GM13977 (cell line): ENCODE measurements at places on chromosomes 4 and X.

DNA sequence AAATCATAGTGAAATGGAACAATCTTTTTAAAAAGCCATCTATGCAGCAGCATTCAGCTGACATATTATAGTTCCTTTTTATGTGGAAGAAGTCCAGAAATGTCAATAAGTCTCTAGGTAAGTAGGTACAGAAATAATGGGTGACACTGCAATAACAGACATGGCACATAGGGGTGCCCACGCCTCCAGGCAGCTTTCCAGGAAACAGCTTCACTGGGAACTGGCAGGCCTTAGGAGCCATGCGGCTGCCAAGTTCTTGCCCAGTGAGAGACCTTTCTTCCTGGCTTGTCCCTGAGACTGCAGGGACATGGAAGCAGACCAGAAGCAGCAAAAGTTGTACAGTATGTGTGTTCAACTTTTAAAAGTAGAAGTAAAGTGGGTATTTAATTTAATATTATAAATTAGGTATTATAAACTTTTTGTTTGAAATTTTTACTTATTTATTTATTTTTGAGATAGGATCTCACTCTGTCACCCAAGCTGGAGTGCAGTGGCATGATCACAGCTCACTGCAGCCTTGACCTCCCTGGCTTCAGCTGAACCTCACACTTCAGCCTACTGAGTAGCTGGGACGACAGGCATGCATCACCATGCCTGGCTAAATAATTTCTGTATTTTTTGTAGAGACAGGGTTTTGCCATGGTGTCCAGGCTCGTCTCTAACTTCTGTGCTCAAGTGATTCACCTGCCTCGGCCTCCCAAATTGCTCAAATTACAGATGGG, 12.1 kb upstream of the ETNPPL start:
- no peak for DNase-seq

DNA sequence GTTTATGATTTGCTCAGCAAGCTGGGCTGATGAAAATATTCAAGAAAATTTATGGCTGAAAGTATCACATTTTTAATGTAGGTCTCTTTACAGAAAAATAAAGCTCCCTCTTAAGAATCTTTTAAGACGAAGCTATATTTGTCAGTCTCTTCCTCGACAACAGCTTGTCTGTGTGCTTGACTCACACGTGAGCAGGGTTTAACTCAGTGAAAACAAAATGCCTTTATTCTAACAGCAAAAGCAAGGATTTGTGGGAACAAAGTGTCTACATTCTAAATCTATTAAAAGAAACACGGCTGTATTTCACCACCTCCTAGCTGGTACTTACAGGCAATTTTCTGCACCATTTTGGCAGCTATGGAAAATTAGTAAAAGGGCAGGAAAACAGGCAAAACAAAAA, 75.5 kb downstream of the NYX start:
- DNase-seq, result no peak

DNA sequence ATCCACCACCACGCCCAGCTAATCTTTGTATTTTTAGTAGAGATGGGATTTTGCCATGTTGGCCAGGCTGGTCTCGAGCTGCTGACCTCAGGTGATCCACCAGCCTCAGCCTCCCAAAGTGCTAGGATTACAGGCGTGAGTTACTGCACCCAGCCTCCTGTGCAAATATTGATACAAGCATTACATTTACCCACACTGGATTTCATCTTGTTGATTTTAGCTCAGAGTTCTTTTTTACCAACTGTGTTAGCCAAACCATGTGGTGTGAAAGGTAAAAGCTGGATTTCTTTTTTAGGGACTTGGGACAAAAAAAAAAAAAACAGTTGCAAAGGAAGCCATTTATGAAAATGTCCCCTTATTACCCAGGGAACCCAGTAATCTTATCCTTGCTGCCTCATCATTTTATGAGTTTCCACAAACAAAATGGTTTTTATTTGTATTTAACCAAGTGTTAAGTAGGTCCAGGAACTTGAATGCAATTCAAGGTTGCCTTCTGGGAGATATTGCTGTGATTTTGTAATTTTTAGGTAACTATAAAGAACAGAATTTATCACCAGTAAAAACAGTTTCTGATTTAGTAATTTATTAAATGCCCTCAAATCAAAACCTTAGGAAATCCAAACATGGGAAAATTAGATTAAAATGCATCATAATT, 202.5 kb downstream of the PALLD start:
- DNase-seq, result no peak

DNA sequence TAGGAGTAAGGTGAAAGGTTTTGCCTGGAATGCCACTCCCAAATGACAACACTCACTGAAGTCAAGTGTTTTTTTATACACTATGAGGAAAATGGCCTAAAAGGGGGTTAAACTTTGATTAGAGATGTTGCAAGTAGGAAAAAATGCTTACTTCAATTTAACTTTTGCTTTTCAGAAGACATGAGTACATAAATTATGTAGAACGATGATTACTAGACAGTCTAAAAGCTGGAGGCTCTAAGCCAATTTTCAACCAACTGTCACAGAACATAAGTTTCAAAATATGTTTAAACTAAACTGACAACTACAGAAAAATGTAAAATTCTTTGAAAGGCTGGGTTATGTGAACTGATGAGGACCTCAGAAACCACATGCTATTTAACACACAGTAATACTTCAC, 83.4 kb downstream of the SHISA3 start:
- DNase-seq, result no peak

GRCh38 chr4:186104890-186105646, 564 bp downstream of the FAM149A start:
- DNase-seq, result peak; percentile 37

DNA sequence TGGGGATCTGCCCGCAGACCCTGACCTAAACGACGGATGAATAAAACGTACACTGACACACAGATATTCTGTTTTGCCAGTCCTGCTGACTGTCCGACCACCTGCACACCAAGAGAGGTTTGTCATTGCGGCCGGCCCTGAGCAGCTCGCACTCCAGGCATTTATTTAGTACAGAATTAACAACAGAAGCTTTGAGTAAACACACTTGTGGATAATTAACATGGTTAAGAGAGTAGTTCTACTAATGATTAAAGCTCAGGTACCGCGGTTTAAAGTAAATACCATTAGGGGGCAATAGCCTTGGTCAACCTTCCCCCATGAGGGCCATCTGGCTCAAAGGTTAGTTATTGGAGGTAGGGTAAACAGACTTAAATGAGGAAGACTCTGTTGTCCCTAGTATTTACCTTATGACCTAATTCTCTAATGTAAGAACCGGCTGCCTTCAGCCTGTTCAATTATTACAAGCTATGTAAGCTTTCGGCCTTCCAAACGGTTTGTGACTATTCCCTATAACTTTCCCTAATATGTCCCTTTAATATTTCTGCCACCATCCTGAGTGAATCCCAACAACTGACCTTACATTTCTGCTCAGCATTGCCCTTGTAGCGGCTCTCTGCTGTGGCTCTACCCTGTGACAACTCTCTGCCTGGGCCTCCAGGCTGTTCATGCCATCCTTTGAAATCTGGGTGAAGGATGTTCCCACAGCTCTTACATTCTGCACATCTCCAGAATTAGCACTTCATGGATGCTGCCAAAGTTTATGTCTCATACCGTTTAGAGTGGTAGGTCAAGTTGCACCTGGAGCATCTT, 46.9 kb upstream of the SYTL5 start:
- DNase-seq, result no peak

DNA sequence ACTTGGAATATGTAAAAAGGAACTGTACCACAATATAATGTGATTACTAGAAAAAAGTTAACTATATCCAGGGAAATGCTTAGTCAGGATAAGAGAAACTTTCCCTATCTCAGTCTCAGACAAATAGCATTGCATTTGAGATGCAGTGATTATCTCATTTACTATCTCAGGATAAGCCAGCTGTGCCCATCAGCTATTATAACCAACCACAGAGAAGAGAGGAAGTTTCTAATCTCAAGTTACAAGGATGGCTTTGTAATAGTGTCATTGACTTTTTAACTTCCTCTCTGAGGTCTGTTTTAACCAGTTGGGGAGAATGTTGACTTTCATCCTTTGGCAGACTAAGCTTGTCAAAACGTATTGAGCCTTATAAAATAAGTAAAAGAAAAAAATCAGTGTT, 56.5 kb downstream of the SNX25 start:
- peak; percentile 20 for DNase-seq

DNA sequence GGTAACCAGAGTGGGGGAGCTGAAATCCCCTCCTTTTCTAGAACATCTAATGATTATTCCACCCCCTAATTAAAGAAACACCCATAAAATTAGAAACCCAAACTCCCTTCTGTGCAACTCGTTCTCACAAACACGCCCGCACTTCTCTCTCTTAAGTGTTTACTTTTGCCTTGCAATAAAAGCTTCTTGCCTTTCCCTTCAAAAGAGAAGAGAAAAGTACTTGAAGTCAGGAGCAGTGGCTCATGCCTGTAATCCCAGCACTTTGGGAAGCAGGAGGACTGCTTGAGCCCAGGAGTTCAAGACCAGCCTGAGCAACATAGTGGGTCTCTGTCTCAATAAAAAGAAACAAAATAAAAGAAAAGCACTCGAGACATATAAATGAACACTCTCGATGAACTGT, 3.6 kb upstream of the GPR173 start:
- no peak for DNase-seq

- no peak for DNase-seq
Observed at GRCh38 chr4:150090836-150091235, 12.6 kb downstream of the DCLK2 start.

GRCh38 chr4:2757426-2757825, 1.3 kb upstream of the TNIP2 start:
- DNase-seq, result no peak

DNA sequence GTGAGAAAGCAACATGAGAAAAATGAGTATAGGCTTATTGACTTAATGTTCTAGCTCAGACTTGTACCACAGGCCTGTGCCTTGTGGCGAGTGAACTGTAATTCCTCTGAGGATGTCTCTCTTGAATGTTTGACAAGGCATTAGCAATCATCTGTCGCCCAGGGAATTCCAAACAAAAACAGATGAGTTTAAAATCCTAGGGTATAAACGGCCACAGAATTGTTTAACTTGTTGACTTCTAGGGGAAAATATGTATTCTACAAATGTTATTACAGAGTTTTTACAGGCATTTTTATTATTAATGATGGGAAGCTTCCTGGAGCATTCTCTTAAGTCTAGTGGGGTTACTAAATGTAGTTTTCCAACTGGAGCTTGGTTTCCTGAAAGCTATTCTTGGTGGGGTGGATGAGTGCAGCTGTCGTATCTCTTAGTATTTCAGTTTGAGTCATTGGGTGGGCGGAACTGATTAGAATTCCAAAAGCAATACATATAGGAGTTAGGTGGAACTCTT, 40.6 kb downstream of the ARHGAP10 start:
- DNase-seq, result no peak

GRCh38 chrX:9286234-9286633, 178.6 kb upstream of the TBL1X start:
- DNase-seq, result no peak

DNA sequence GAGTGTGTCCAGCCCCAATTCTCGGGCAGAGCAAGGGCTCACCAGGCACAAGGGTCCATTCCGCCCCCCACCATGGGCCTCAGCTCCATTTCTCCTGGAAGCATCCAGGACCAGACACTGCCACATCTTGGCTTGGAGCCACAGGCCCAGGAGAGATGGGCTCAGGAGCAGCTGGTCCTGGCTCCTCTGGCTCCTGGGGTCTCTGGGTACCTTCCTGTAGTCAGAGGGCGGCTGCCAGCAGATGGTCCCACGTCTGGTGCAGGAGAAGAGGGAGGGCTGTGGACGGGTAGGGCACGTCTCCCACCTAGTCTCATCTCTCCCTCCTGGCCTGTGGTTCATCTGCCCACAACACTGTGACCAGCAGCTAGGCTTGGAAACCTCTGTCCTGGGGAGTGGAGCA, 8.0 kb downstream of the ATP2B3 start:
- no peak for DNase-seq

DNA sequence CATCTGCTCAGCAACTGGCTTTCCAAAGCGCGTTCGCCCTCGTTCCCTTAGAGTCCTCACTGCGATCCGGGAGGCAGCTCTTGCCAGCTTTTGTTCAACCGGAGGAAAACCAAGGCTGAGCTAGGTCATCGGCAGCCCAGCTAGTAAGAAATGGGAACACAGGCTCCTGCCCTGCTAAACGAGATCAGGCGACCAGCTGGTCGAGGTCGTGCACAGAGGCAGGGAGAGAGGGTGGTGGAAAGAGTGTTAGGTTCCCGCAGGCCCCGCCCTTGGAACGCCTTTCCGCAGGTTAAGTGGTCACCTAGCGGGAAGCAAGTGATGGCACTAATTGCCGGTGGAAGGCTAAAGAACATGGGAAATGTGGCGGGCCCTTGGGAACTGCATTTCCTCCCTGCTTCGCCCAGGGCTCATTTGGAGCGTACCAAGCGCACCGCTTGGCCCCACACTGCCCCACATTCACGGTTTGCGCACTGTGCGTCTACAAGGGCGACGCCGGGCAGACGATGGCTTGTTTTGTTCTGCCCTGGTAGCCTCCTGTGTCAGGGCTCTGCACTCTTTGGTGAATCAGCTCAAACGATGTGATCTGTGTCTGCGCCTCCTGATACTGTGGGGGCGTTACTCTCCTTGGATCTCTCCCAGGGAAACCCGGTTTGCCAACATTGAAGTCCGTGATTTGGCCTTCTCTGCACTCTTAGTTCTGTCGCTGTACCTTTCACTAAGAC, 7.2 kb upstream of the PRDM8 start:
- no peak for DNase-seq

GRCh38 chr4:15544248-15544729, 74.6 kb downstream of the CC2D2A start:
- DNase-seq, result no peak

GRCh38 chrX:153981771-153982533, 9.4 kb downstream of the TMEM187 start:
- peak; percentile 54 for DNase-seq

GRCh38 chr4:53937918-53938317, 126.5 kb downstream of the CHIC2 start:
- no peak for DNase-seq

GRCh38 chrX:25010784-25011588, 4.8 kb downstream of the ARX start:
- DNase-seq, result no peak

DNA sequence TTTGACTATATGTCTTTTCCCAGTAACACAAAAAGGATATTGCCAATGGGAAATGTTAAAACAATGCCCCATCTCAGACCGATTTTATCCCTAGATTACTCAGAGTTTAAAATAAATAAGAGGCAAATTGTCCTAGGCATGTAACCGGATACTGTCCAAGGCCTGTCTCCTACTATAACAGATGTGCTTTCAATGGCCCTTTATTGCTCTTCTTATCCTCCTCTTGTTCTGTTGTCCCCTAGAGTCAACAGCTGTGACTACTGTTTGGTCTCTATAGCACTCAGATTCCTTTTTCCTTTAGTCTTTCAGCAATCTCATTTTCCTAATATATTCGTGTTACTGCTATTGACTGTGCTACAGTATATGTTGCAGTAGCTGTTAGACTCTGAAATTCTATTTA, 66.8 kb upstream of the PLS3 start:
- no peak for DNase-seq

GRCh38 chr4:107712236-107712635, 7.8 kb downstream of the PAPSS1 start:
- no peak for DNase-seq

GRCh38 chr4:169335331-169335730, 64.6 kb upstream of the SH3RF1 start:
- DNase-seq, result no peak

GRCh38 chr4:162241857-162242256, 78.1 kb upstream of the FSTL5 start:
- no peak for DNase-seq
